Cortex of kidney (tissue), 1 donor: ENCODE measurements at places on chromosomes 6 and 20.

DNA sequence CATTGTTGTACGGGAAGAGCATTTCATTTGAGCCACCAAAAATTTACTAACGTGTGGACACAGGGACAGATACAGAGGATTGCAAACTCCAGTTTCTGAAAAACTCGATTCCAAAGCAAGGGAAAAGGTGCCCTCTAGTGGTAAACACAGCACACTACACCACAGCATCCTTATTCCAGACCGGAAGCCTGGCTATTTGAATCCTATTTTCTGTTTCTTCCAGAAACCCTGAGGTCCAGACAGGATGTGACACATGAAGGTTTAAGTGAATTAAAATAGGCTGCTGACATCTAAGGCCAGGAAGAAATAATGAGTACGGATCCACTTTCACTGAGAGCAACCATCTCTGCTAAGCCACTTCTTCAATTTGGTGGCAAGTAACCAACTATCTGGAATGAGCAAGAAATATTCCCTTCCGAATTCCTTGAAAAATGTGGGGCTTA, 31.8 kb upstream of the GMPR start:
- DNase-seq: no peak

DNA sequence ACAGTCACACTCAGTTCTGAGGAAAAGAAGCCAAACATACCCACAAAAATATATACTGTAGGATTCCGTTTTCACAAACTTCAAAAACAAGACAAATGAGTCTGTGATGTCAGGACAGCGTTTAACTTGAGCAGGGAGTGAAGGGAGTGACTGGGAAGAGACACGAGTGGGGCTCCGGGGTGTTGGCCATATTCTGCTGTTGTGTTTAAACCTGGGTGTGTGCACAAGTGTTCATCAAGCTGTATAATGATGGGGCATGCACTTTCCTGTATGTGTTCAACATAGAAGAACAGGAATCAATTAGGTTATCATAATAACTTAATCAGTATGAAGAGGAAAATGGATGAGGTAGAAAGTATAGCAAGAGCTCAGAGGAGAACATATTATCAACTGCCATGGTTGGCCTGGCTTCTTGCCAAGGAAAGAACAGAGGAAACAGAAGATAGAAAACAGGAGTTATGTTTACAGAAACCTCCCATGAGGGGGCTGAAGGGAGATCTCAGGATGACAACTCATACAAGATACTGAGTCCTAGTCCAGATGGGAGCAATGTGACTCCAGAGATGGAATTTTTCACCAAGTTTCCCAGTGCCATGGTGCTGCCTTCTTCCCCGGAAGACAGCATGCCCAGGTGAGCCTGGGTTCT, 15.1 kb upstream of the AFDN start:
- DNase-seq: no peak

- no peak for DNase-seq
Measured at GRCh38 chr20:32648761-32649650, 24.7 kb downstream of the C20orf203 start.

- no peak for DNase-seq
Measured at GRCh38 chr6:101083533-101084175, 202.5 kb upstream of the ASCC3 start.

- DNase-seq: no peak
Measured at GRCh38 chr6:165969184-165969583, 198.5 kb downstream of the TBXT start.

DNA sequence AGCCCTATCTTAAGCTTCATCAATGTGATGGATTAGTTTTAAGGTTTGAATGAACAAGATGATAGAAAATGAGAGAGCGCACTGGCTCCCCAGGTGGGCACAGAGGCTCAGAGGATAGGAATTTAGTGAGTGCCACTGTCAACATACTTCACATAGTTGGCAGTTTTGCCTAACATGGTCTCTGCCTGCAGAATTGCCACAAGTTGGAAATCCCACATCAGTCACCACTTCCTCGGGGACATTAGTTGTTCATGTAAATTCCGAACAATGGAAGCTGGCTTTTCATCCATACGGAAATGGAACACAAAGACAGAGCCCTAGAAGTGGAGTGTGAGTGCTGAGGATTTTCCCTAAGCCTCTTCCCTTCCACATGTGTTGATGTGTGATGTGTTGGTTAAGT, 123.9 kb upstream of the PHACTR1 start:
- DNase-seq: no peak

- no peak for DNase-seq
Measured at GRCh38 chr20:46014517-46015396, 6.0 kb downstream of the MMP9 start.

- no peak for DNase-seq
Measured at GRCh38 chr6:129696028-129696418, 14.0 kb downstream of the ARHGAP18 start.

GRCh38 chr6:4567141-4567540, 209.1 kb upstream of the CDYL start:
- no peak for DNase-seq

DNA sequence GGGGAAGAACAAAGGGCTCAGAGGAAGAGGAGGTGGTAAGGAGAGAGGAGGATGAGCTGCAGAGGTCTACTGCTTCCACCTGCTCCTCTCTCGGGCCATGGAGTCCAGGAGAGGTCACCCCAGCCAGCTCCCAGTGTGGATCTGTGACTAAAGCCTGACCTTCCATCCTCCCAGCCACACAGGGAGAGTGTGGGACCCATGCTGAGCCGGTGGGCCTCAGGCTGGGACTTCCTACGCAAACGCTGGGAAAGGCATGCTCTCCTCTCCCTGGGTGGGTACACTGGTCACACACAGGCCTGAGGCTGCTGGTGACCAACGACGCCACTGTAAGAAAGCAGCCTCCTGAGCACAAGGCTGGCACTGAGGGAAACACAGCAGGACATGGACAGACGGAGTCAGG, 111.3 kb downstream of the PREX1 start:
- no peak for DNase-seq

- no peak for DNase-seq
Measured at GRCh38 chr6:119459207-119459974, 109.8 kb upstream of the MAN1A1 start.

DNA sequence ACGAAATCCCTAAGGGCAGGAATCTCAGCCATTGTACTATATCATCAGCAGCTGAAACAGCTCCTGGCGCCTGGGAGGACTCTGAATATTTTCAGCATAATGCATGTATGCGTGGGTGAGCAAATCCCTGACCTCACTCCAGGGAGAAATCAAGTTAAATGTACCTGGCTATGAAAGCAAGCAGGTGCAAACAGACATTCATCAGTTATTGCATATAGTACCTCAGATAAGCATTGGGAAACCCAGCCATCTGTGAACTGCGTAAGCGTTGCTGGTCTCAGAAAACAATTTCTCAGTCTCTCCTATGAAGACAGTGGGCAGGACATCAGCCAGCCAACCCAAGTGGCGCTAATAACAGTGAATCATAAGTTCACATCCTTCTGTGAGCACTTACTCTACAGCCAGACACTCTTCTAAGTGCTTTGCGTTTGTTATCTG, 622.6 kb downstream of the EPM2A start:
- DNase-seq: no peak
